Activated CD8-positive, alpha-beta T cell treated with anti-CD3 and anti-CD28 coated beads, Interleukin-2, amount 10 ng/mL, durations not matched to agents 7 days and 5 days (primary cell): ENCODE measurements at places on chromosomes 2 and 18.

- no peak for DNase-seq
Measured at GRCh38 chr2:24826773-24827145, 33.5 kb downstream of the CENPO start.

DNA sequence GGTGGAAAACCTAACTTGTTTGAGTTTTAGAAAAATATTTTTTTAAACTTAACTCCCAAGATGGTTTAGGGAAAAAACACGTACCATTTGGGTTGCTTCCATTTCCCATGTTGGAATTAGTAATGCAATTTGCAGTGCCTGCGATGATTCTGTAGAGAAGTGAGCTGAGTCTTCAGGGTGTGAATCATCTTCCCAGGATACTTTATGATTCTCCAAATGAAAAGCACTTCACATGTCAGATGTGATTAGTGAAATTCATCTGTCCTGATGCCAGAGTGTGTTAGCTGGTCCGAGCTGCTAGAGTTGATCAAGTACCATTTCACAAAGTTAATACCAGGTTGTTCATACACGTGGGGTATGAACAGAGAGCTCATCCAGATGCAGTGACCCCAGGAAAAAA, 59.1 kb downstream of the ACOXL start:
- no peak for DNase-seq

DNA sequence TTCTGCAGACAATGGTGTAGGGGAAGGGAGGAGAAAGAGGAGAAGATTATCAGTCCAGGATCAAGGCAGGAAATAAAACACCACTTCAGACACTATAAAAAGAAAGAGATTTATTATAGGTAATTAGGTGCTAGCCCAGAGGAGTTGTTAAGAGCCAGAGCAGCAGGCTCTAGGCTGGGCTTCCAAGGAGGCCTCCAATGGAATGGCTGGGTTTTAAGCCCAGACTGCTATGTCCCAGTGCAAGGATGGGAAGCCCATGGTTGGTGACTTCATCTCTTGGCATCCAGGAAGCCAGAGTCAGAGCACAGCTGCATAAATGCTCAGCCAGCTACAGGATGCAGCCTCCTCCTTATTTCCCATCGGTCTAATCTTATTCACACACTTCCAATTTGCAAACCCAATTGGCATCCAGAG, 95.6 kb downstream of the LAMA3 start:
- DNase-seq, result no peak

DNA sequence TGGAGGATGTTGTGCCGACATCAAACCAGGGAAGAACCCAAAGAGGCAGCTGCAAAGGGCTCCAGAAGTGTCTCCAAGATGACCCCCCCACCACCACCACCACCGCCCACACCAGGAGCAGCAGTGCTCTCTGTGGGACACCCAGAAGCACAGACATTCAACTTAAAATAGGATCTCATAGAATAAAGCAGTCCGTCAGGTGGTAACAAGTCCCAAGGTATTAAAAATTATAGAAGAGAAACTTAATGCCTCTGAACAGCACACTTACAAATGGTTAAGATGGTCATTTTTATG, 155.5 kb upstream of the ID2 start:
- no peak for DNase-seq

- no peak for DNase-seq
Measured at GRCh38 chr2:122417114-122417513, 661.7 kb downstream of the TSN start.

DNA sequence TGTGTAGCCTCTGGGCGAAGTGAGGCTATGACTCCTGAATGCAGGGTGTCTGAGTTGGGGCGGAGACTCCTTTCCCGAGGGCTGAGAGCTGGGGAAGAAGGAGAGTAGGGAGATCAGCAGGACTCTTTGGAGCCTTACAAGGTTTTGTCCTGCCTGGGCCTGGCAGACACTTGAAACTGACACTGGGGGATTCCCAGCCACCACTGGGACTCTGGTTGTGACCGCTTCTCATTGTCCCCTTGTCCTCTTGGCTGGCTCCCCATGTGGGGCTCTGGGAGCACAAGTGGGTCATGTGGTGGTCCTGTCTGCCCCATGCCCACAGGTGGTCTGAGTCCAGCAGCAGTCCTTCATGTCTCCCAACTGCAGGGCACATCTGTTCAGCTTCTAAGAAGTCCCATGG, 78.2 kb upstream of the MGAT4A start:
- DNase-seq, result no peak

DNA sequence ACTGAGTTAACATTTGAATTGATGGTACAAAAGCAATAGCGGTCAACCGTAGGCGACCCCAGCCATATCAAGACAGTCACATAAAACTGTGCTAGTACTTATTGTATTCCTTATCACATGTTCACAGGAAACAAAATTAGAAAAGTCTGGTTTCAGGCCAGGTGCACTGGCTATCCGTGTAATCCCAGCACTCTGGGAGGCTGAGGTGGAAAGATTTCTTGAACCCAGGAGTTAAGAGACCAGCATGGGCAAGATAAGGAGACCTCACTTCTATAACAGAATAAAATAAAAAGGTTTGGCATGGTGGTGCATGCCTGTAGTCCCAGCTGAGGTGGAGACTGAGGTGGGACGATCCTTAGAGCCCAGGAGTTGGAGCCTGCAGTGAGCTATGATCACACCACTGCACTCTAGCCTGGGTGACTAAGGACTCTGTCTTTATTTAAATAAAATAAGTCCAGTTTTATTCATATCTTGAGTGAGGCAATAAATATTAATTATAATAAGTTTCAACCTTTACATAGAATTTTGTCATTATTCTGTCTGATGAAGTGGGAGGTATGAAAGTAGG, 84.1 kb upstream of the RGPD4 start:
- no peak for DNase-seq

GRCh38 chr2:238441262-238442114, 14.8 kb downstream of the ASB1 start:
- DNase-seq, result no peak

DNA sequence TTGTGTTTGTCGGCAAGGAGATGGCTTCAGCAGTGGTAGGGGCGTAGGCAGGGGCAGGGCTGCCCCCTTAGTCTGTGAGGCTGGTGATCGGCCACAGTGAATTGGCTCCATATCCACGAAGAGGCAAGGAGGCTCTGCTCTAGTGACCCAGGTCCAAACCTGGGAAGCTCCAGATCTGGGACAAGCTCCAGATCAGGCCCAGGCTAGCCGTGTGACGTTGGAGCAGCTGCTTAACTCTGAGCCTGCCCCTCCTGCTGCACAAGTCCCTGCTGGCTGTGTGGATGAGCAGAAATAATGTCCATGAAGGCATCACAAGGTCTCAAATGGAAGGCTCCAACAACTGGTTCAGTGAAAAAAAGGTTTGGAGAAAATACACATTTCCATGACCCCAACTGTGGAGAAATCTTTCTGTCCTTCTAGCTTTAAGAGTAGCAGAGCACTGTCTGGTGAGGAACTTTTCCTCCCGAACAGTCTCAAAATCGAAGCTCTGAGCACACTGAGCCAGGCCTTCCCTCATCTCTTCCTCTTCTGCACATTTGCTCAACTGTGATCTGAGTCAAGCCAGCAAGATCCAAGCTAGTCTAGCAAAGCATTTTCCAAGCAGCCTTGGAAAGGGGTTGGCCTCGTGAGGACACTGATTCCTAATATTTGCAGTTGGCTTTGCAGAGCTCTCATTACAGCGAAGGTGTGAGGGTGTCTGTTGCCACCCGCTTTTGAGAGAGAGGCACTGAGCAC, 67.0 kb upstream of the TCF7L1 start:
- DNase-seq, result no peak

GRCh38 chr2:174076040-174076439, 110.9 kb upstream of the SP3 start:
- DNase-seq, result no peak

GRCh38 chr2:216075510-216076485, 5.8 kb downstream of the PECR start:
- no peak for DNase-seq

DNA sequence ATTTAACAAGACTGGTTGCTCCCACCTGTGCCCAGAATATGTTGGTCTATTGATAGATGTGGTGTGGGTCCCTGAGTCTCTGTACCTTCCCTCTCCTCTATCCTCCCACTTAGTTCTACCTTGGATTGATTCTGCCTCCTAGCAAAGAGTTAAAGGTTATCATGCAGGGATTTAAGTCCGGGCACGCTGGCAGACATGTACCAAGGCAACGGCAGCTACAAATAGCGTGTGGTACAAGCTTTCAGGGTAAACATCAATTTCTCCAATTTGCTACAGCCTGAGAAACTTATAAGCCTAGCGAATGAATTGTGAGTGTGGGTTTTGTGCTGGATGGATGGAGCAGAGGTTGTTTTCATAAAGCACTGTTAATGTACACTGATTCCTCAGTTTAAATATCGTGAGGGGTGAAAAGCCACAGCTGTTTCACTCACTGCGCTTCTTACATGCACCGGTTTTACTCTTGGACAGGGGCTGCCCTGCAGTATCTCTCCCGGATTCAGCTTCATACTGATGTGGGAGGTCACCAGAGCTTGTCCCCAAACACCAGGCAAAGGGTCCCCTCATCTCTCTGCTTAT, 289.8 kb downstream of the ICOS start:
- no peak for DNase-seq

- DNase-seq, result no peak
Measured at GRCh38 chr2:231581328-231581727, 11.3 kb upstream of the TEX44 start.

DNA sequence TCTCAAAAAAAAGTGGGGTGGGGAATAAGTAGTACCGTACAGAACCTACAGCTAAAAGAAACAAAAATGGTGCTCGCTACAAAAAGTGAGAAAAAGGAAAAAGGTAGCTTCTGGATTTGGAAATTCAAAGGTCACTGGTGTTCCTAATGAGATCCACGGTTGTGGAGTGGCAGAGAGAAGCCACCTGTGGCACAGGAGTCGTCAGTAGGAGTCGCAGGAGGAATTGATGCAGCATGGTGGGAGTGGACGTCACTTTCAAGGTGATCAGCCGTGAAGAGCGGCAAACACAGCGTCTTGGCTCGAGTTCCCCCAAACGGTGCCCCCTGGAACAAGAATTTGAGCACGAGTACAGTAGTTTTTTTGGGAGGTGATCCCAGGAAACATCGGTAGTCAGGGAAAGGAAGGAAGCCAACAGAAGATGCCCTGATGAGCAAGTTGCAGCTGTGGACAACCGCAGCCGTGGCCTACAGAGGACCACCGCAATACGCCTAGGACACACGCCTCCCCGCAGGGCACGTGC, 1.4 kb upstream of the TTL start:
- peak; percentile 39 for DNase-seq
